ENCODE measurements at places on chromosomes 4 and X. TPM values are rescaled to one million over a fixed set of nuclear protein-coding genes. Genes with fewer than 3 reads are reported as not detected.

RBM47 gene
- not detected for total RNA-seq

TMSB15B gene
- 18.9 TPM for total RNA-seq

ERCC6L gene
- total RNA-seq: 6.7 TPM

PLS3 gene
- total RNA-seq: 329 TPM

TEC gene
- total RNA-seq: 0.97 TPM

TMEM35A gene
- total RNA-seq: 7.2 TPM

- H3K36me3 ChIP-seq: no peaks in the 10 kb centered on the region
- H3K4me1 ChIP-seq: no peaks in the 10 kb centered on the region
- H3K27me3 ChIP-seq: no peaks in the 10 kb centered on the region
- DNase-seq: no peak
- H3K27ac ChIP-seq: no peak overlapping the region
Observed at GRCh38 chr4:178448372-178449035, 1006.3 kb upstream of the AGA start.

- H3K27ac ChIP-seq: no peak overlapping the region
- DNase-seq: no peak
- no peaks in the 10 kb centered on the region for H3K36me3 ChIP-seq
- H3K4me1 ChIP-seq: no peaks in the 10 kb centered on the region
Observed at GRCh38 chrX:101676571-101676970, 16.9 kb upstream of the ARMCX2 start.

DNA sequence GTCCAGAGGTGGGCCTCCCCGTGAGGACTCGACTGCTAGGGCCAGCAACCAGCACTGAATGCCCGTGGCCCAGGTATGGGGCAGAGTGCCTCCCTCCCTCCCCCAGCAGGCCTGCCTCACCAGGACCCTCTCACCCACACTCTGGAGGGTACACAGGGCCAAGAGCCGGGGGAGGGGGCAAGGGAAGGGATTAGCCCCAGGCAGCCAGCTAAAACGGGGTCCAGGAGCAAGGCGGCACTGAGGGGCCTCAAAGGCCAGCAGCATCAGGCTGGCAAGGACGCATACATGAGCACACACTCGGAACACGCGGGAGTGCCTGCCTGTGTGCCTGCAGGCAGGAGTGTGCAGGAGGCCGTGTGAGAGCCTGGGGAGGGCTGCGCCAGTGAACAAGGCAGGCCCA lies 18.3 kb upstream of the DUSP9 start:
- H3K27me3 ChIP-seq: peaks cover 1% of the 10 kb centered on the region
- no peak overlapping the region for H3K4me3 ChIP-seq
- no peaks in the 10 kb centered on the region for H3K36me3 ChIP-seq
- no peak for DNase-seq
- no peak overlapping the region for H3K27ac ChIP-seq

DNA sequence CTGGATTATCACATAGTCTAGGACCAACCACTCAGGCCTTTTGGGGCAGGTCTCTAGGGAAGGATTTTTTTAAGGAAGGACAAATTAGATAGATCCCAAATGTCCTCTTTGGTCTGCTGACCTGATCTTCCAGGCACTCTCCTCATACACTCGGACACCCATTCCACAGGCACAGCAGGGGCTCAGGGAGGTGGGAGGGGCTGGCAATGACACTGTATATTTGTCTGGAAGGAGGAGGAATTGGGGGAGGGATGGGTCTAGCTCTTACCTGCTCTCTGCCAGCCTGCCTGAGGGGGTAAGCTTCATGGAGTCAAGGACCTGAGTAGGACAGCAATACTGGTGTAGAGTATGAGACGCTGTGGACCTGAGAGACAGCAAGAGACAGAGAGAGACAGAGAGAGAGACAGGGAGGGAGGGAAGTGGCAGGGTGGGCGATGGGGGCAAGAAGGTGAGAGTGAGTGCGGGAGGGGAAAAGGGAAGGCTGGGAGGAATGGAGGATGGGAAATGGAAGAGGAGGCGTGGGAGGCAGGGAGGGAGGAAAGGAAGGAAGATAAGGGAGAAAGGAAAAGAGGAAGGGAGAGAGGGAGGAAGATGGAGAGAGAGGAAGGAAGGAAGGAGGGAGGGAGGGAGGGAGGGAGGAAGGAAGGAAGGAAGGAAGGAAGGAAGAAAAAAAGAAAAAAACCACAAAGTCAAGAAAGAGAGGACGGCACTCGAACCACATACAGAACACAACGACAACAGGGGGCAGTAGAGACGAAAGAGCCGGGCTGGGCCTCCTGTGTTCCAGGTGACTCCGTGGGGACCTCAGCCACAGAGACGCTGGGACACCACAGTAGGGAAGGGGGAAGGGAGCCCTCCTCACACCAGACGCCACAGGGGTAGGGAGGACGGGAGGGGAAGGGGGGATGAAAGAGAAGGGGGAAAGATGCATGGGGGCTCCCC lies 1.8 kb downstream of the IQSEC2 start:
- H3K4me1 ChIP-seq: peaks cover 9% of the 10 kb centered on the region
- no peaks in the 10 kb centered on the region for H3K27me3 ChIP-seq
- no peaks in the 10 kb centered on the region for H3K36me3 ChIP-seq
- no peak for DNase-seq

DNA sequence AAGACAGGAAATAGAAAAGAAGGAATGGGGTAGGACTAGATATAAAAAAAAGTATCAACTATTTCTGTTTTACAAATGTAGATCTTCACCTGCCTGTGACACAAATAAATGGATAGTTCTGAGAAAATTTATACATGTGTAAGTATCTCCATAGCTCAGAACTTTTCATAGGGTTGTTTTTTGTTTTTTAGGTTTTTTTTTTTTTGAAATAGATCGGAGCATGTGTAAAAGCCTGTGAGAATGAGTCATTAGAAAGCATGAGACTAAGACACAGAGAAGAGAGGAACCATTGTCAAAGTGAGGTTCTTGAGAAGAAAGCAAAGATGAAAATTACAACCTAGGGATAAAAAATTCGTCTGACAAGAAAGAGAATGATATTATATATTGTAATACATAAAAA lies 481.6 kb downstream of the PABPC4L start:
- no peaks in the 10 kb centered on the region for H3K36me3 ChIP-seq
- H3K4me3 ChIP-seq: no peak overlapping the region
- DNase-seq: no peak
- H3K27ac ChIP-seq: no peak overlapping the region
- no peaks in the 10 kb centered on the region for H3K4me1 ChIP-seq
- no peaks in the 10 kb centered on the region for H3K27me3 ChIP-seq

- no peak overlapping the region for H3K27ac ChIP-seq
- H3K36me3 ChIP-seq: no peaks in the 10 kb centered on the region
- no peaks in the 10 kb centered on the region for H3K4me1 ChIP-seq
- H3K4me3 ChIP-seq: no peak overlapping the region
- no peaks in the 10 kb centered on the region for H3K27me3 ChIP-seq
Observed at GRCh38 chr4:153523164-153523796, 57.1 kb downstream of the TMEM131L start.

GRCh38 chr4:25368315-25368714 lies 8.7 kb upstream of the ANAPC4 start:
- H3K36me3 ChIP-seq: no peaks in the 10 kb centered on the region
- H3K4me3 ChIP-seq: no peak overlapping the region
- no peak for DNase-seq
- no peak overlapping the region for H3K27ac ChIP-seq
- no peaks in the 10 kb centered on the region for H3K4me1 ChIP-seq
- H3K27me3 ChIP-seq: no peaks in the 10 kb centered on the region

- no peak for DNase-seq
- H3K4me1 ChIP-seq: no peaks in the 10 kb centered on the region
- no peaks in the 10 kb centered on the region for H3K36me3 ChIP-seq
- H3K4me3 ChIP-seq: no peak overlapping the region
- no peak overlapping the region for H3K27ac ChIP-seq
Observed at GRCh38 chr4:31461421-31461820, 741.3 kb downstream of the PCDH7 start.

DNA sequence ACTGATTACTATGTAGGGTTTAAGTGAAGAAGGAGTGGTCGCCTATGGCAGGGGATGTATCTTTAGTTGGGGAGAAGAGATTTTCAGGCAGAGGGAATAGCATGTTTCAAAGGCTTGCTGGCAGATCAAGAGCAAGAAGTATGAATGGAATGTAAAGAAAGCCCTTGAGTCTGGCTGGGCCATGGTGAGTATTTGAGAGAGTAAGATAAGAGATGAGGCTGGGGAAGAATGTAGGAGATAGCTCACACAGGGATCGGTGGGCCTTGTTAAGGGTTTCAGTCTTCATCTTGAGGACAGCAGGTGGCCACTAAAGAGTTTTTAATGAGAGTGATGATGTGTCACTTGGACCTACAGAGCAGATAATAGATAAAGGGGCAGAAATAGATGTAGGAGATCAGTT lies 319.1 kb upstream of the RPS6KA3 start:
- no peaks in the 10 kb centered on the region for H3K4me1 ChIP-seq
- no peak overlapping the region for H3K4me3 ChIP-seq
- DNase-seq: no peak
- H3K27me3 ChIP-seq: no peaks in the 10 kb centered on the region

DNA sequence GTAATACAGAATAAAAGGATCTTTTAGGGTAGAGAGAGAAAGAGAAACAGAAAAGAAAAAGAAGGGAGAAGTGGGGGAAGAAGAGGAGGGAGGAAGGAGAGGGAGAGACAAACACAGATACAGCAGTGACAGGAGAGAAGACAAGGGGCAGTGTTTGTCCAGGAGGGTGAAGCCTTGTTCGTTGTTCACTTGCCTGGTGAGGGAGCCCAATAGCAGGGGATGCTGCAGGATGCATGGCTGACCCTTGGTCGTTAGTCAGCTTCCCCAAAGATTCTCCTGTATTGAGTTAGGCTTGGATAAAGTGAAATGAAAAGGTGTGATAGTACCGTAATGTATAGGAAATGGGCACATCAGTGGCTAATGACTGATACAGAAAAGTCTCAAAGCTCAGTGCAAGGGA lies 403.7 kb downstream of the IL15 start:
- no peak overlapping the region for H3K27ac ChIP-seq
- H3K36me3 ChIP-seq: no peaks in the 10 kb centered on the region
- H3K27me3 ChIP-seq: no peaks in the 10 kb centered on the region
- peaks cover 12% of the 10 kb centered on the region for H3K4me1 ChIP-seq

- peaks cover 28% of the 10 kb centered on the region for H3K36me3 ChIP-seq
- peaks cover 11% of the 10 kb centered on the region for H3K4me1 ChIP-seq
Observed at GRCh38 chr4:128859887-128860677, 50.6 kb downstream of the JADE1 start.

Data from endothelial cell of umbilical vein (primary cell).